ENCODE measurements at places on chromosomes 6 and 20.

- no peak for DNase-seq
Measured at GRCh38 chr6:11035616-11036350, 8.3 kb downstream of the ELOVL2 start.

DNA sequence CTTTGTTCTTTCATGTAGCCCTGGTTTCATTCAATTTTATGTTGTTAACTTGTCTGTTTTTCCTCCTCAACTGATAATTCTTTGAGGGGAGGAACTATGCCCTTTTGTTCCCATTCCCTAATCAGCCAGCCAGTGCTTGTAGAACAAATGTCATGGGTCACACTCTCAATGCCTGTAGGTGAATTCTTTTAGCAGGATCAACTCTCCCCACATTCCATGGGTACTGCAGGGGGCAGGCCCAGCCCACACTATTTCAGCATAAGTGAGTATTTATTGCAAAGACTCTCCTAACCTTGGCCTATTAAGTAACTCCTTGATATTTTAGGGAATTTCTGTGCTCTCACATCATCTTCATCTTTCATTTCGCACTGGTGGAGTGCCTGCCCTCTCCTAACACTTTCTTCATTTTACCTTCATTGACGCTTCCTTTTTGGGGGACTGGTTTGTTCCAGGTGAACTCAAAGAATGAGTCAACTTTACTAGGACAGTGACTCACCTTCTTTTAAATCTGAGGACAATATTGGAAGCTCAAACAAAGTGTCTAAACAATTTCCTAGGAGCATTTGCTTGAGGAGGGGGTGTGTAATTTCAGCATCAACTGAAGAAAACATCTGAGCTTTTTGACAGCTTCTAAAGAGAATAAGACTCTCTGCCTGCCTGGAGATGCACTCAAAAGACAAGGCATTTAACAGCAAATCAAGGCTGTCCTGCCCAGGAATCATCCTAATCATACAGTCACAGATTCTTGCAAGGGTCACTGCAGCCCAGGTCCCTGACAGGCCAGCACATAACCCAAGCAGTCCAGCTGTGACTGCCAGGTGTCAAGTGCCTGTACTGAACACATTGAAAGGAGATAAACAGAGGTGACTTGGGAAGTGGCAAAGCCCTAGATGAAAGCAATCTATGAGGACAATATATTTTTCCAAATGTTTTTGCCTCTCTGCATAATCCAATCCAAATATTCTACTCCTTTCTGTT is 263.9 kb upstream of the PRND start:
- DNase-seq, result no peak

- no peak for DNase-seq
Measured at GRCh38 chr6:50822078-50822476, 3.4 kb downstream of the TFAP2B start.

DNA sequence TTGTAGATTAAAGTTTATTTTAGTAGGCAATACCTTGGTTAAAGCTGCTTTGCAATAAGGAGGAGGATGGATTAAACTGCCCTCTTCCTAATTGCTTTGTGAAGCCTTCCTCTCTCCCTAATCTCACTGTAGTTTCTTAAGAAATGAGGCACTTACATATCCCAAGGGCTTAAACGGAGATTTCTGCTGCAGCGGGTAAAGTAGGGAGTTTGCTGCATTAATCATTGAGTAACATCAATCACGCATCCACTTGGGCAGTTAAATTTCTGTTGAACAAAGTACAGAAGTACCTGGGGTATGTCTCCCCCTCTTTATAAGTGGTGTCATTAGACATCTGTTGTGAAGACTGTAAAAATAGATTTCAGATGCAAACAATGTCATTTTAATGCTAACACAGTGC is 29.5 kb upstream of the ARID1B start:
- DNase-seq, result no peak

DNA sequence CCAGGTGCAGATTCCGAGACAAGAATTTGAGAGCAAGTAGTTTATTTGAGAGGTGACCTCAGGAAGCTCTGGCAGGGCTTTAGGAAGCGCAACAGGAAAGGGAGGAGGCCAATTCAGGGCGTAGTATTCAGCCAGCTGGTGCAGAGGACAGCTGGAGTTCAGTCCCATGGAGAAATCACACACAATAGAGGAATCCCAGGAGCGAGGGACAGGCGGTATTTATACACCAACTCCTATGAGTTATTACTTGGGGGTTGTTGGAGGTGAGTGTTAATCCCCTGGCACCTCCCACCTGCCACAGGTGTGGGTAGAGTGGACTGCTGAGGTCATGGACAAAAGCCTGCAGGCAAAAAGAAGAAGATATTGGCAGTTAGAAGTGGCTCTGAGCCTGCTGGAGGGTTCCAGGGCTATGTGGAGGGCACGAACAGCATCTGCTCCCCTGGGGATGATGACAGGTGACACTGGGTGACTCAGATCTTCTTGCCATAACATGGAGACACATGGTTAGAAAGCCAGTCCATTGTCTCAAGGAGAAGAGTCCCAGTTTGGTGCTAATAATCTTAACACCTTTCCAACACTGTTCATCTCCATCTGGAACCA is 13.9 kb upstream of the SULF2 start:
- no peak for DNase-seq

DNA sequence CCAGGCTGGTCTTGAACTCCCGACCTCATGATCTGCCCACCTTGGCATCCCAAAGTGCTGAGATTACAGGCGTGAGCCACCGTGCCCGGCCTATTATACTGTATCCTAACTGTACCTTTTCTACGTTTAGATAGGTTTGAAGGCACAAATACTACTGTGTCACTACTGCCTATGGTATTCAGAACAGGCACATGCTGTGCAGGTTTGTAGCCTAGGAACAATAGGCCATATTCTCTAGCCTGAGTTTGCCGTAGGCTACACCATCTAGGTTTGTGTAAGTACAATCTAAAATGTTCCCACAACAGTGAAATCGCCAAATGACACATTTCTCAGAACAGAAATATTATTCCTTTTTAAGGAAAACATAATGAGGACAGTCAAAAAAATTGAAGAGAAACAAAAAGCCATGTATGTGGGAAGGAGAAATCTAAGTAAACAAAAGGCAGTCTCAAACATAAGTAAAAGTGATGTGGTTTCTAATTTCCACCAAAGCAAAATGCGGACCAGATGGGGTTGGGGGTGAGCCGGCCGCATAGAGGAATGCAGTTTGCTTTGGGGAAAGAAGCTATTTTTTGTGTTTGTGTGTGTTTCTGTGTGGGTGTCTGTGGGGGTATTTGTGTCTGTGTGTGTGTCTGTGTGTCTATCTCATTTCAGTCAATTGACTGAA is 192.6 kb upstream of the SALL4 start:
- DNase-seq, result no peak

GRCh38 chr20:35886537-35886936 is 67.8 kb downstream of the SCAND1 start:
- no peak for DNase-seq

DNA sequence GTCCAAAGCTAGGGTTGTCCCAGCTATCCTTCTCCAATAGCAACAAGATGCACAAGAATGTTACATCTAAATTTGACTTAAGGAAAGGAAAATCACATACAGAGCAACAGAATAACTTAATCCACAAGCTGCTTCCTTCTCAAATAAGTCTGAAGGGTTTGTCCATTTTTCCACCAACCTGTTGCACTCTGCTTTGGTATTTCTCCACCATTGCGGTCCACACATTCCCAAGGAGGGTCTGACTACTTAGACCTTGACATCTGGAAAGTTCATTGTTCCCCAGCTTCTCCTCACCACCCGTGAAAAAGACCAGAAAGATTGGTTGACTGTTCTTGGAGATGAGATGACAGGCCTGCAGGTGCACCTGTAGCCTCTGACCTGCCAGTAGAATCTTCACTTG is 72.5 kb downstream of the PDSS2 start:
- no peak for DNase-seq

DNA sequence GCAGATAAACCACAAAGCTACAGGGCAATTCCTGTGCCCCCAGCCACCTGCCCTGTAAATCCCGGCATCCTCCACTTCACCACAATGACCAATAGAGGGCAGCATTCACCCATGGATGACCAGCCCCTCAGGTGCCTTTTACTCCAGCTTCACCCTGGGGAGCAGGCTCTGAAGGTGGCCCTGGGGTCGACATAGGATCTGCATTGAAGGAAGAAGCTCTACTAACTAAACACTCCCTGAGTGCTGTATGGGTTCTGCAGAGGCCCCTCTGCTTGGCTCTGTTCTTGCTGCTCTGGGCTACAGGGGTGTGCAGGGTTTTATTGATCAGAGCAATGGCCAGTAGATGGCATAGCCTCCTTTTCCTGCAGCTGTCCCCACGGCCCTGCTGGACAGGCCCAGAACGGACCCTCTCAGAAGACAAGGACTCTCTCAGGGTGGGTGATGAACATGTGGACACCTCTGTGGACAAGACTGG is 20.3 kb downstream of the CST4 start:
- peak; percentile 45 for DNase-seq
